ENCODE measurements at places on chromosomes 1 and 21.

DNA sequence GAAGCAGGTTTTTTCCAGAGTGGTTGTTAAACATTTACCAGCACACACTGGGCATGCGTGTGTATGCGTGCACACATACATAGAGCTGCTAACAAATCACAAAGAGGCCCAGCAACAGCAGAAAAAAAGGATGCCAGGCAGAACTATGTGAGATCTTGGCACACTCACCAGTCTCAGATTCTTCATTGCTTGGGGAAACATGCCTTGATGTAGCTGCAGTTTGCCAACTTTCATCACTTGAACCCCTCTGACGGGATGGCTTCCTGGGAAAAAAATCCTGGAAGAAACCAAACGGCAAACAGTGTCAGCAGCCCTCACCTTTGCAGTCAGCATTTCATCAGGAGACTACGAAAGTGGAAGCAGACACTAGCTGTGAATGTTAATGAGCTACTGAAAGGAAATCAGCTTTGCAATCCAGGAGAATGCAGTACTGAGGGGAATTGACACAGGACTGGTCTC is 609.1 kb downstream of the KIF26B start:
- no peak for DNase-seq

GRCh38 chr21:34590520-34590919 is 24.4 kb downstream of the RCAN1 start:
- DNase-seq, result no peak

DNA sequence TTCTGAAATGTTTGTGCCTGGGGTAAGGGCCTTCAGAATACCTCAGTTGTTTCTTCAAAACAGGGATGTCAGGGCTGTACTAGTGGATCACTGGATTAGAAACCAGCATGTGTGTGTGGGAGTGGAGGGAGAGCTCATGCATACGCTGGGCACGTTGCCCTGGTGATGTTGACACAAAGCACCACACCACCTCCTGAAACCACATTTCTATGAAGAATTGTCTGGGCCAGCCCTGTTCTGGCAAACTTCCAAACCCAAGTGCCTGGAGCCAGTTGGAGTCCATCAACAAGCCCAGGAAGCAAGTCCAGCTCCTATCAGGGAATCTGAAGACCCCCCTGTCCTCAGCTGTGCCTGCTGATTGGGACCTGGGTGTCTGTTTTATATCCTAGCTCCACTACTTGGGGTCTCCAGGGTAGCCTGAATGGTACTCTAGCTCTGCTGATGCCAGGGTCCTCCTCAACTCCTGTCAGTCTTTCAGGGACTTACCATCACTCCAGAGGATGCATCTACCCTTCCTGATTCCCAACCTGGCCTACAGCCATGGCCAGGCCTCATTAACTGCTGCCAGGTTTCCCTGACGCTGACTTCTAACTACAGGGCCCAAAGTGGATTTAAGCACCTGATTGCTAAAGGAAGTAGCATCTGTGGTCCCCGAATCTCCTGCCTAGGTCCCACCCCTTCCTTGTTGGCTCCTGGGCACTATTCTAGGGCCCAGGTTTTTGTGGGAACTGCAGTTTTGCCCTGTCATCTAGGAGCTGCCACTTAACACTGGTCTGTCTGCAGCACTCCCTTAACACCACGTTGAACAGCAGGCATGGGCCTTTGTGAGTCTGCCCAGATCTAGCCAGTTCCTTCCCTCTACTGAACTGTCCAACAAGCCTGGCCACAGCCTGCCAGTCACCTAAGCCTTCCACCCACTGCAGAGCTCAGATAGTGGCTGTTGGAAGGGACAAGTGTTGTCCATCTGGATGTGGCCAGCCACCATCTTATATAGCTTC is 45.5 kb downstream of the LPAR3 start:
- no peak for DNase-seq

DNA sequence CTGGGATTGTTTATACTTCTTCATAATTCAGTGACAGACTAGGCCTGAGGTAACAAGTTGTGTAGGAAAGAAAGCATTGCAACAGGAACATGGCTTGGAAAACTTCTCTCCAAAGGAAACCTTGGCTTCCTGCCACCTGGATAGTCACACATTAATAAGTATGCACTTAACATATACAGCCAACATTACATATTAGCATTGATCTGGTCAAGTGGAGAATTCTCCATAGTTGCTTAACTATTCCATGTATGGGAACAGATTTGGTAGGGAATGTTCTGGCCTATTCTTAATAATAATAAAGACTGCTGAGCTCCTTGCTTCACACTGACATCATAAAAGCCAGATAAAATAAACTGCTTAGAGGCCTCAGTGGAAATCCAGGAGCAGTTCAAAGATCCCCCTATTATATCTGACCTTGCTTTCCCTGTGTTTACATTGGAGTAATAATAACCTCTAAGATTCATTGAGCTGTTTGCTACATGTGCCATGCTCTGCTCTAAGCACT is 27.2 kb upstream of the NFIA start:
- DNase-seq, result no peak

GRCh38 chr1:216531263-216532239 is 108.3 kb upstream of the USH2A start:
- DNase-seq, result no peak

DNA sequence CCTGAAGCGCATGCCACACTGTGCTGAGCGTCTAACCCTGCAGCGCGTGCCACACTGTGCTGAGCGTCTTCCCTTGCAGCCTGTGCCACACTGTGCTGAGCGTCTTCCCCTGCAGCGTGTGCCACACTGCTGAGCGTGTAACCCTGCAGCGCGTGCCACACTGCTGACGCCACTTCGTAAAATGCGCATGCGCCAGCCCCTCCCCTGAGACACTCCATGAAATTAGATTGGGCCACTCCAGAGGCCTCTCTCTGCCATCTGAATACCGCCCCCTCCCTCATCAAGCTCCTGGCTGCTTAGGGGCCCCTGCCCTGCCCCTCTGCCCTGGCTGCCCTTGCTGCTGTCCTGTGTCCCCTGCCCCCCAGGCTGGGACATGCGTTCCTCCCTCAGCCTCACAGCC is 84.8 kb downstream of the POFUT2 start:
- DNase-seq, result no peak

All from stimulated activated CD4-positive, alpha-beta T cell treated with anti-CD3 and anti-CD28 coated beads, TNF-alpha, amount 100 ng/mL, for 4 hours (primary cell).